ENCODE measurements at places on chromosomes 12 and 14.

GRCh38 chr12:80509781-80510556 lies 65.9 kb downstream of the PTPRQ start:
- no peak for DNase-seq

- DNase-seq: no peak
Observed at GRCh38 chr12:47028186-47028585, 51.2 kb upstream of the PCED1B start.

- no peak for DNase-seq
Observed at GRCh38 chr12:99035803-99036202, 390.7 kb downstream of the APAF1 start.

- DNase-seq: no peak
Observed at GRCh38 chr12:76719171-76720041, 44.5 kb upstream of the ZDHHC17 start.

GRCh38 chr12:119258556-119258955 lies 76.0 kb upstream of the CCDC60 start:
- no peak for DNase-seq

- DNase-seq: no peak
Observed at GRCh38 chr12:49582850-49583249, 14.9 kb upstream of the MCRS1 start.

GRCh38 chr14:50516091-50516490 lies 16.3 kb downstream of the MAP4K5 start:
- DNase-seq: no peak

GRCh38 chr14:76951166-76951565 lies 77.3 kb downstream of the IRF2BPL start:
- no peak for DNase-seq

DNA sequence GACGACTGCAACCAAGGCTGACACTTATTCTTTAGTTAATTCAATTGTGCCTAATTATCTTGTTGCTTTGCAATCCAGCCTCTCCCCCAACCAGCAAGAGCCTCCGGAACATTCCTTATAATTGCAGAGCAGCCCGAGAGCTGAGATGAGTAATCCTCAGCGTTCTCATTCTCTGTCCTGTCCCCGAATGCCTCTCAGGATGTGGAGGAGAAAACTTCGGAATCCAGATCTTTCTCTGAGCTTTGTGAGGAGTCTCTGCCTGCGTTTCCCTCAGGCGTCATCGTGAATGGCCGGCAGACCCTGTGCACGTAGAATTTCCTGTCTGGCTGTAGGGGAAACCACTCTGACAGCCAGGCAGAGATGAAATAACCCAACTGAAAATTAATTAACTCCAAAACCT lies 160.5 kb upstream of the DIO3 start:
- no peak for DNase-seq

GRCh38 chr12:6551063-6551461 lies 4.8 kb downstream of the IFFO1 start:
- no peak for DNase-seq

- no peak for DNase-seq
Observed at GRCh38 chr12:20320552-20320951, 47.8 kb upstream of the PDE3A start.

DNA sequence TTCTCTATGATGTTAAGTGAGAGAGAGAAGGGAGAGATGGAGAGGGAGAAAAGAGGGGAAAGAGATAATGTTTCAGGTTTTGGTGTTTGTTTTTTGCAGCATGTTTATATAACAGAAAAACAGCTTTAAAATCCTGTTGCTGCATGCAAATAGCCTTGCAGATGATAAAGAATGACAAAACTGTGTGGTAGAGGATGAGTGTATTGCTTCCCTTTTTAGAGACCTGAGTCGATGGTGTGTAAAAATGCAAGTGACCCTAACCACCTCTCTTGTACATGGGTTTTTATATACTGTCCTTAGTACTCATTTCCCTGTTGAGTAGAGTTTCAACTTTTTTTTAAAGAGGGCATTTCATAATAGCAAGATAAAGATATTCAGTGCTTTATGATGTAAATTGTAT lies 249.1 kb downstream of the AKAP6 start:
- DNase-seq: no peak

DNA sequence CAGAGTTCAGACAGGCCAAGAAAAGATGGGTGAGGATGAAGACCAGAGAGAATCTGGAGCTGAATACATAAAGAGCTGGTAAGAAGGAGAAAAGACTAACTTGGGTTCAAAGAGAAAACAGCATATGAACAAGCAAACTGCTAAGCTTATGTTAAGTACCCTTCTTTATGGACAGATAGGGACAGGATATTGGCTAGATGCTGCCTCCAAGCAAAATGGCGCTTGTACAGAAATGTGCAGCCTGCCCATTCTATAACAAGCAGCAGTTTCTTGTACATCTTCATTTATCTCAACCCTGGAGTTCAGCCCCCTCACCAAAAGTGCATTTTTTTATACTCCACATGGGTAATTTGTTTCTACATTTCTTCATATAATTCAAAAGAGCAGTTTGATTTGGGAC lies 184.5 kb downstream of the RMST start:
- DNase-seq: no peak

DNA sequence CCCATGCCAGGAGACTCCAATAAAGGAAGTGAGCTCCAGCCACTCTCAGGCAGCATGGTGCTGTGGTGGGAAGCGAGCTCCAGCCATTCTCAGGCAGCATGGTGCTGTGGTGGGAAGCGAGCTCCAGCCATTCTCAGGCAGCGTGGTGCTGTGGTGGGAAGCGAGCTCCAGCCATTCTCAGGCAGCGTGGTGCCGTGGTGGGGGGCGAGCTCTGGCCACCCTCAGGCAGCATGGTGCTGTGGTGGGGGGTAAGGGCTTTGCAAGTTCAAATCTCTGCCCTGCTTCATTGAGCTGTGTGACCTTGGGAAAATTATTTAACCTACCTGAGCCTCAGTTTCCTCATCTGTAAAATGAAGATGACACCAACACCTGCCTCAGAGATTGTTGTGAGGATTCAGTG lies 975.1 kb downstream of the BCL11B start:
- no peak for DNase-seq

DNA sequence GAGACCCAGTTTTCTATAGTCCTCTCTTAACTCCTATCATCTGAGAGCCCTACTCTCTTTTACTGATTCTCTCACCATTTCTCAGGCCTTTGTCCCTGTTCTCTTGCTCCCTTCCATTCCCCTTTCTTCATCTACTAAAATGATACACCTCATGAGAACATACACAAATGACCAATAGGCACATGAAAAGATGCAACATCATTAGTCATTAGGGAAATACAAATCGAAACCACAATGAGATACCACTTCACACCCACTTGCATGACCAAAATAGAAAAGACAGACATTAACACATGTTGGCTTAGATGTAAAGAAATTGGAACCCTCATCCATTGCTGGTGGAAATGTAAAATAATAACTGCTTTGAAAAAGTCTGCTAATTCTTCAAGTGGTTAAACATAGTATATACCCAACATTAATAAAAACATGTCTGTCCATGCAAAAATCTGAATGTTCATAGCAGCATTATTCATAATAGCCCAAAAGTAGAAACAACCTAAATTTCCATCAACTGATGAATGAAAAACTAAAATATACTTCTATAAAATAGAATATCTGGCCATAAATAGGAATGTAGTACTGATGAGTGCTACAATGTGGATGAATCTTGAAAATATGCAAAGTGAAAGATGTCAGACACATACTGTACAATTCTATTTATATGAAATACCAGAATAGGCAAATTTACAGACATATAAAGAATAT lies 66.0 kb downstream of the DENND5B start:
- no peak for DNase-seq

GRCh38 chr12:107369679-107370078 lies 276.3 kb upstream of the CRY1 start:
- DNase-seq: no peak
